ENCODE measurements at places on chromosomes 12 and 14. TPM values are rescaled to one million over a fixed set of nuclear protein-coding genes. Genes with fewer than 3 reads are reported as not detected.

The VRTN gene
- 0.21 TPM for total RNA-seq

GRCh38 chr12:43348221-43348620, 203.8 kb downstream of the ADAMTS20 start:
- H3K27me3 ChIP-seq, result no peaks in the 10 kb centered on the region
- no peaks in the 10 kb centered on the region for H3K36me3 ChIP-seq
- DNase-seq, result no peak
- H3K4me1 ChIP-seq, result no peaks in the 10 kb centered on the region

The USP44 gene
- total RNA-seq, result 4.4 TPM

DNA sequence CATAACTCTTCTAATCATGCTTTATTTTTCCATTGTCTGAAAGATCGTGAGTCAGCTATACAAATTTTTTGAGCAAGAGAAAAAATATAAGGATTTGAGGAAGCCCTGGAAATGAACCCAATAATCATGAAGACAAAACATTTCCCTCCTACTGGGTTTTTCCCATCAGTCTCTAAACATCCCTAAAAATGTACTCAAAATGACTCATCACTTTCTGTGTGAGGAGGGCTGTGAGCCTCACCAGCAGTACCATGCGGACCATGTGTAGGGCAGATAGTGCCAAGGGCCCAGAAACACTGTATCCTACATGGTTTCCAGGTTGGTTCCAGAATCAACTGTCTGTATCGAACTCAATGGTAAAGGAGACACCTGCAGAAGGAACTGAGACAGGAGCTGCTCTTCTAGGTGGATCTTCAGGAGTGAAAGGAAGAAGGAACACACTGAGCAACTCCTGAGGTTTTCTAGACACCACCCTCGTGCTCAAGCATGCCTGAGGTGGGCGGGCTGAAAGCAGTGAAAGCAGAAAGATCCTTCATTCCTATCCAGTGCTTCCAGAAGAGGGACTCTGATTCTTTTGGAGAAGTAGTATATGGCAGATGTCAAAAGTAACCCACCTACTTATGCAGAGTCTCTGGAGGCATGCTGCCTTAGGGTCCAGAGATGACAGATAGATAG, 48.6 kb upstream of the RHOJ start:
- H3K4me1 ChIP-seq, result no peaks in the 10 kb centered on the region
- H3K4me3 ChIP-seq, result no peak overlapping the region
- no peaks in the 10 kb centered on the region for H3K36me3 ChIP-seq
- no peak overlapping the region for H3K27ac ChIP-seq
- H3K27me3 ChIP-seq, result no peaks in the 10 kb centered on the region

- H3K4me3 ChIP-seq, result no peak overlapping the region
- no peak for DNase-seq
- H3K27ac ChIP-seq, result no peak overlapping the region
Observed at GRCh38 chr14:101191721-101192660, 288.5 kb upstream of the RTL1 start.

The IFNG-AS1 gene
- not detected for total RNA-seq

The ACSM4 gene
- total RNA-seq, result not detected

The AQP6 gene
- total RNA-seq, result not detected

GRCh38 chr12:102800565-102800964, 116.5 kb downstream of the PAH start:
- DNase-seq, result no peak
- H3K36me3 ChIP-seq, result no peaks in the 10 kb centered on the region
- no peaks in the 10 kb centered on the region for H3K4me1 ChIP-seq
- no peak overlapping the region for H3K4me3 ChIP-seq
- H3K27ac ChIP-seq, result no peak overlapping the region
- no peaks in the 10 kb centered on the region for H3K27me3 ChIP-seq

DNA sequence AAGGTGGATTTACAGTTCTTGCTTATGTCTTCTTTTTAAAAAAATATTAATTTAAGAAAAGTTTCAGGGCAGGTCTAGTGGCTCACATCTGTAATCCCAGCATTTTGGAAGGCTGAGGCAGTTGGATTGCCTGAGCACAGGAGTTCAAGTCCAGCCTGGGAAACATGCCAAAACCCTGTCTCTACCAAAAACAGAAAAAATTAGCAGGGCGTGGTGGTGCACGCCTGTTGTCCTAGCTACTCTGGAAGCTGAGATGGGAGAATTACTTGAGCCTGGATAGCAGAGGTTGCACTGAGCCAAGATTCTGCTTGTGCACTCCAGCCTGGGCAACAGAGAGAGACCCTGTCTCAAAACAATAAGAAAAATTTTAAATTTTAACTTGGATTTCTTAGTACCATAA, 5.4 kb upstream of the TAS2R46 start:
- peak; percentile 20 for DNase-seq
- H3K27me3 ChIP-seq, result no peaks in the 10 kb centered on the region
- no peak overlapping the region for H3K27ac ChIP-seq
- no peak overlapping the region for H3K4me3 ChIP-seq
- H3K36me3 ChIP-seq, result no peaks in the 10 kb centered on the region

DNA sequence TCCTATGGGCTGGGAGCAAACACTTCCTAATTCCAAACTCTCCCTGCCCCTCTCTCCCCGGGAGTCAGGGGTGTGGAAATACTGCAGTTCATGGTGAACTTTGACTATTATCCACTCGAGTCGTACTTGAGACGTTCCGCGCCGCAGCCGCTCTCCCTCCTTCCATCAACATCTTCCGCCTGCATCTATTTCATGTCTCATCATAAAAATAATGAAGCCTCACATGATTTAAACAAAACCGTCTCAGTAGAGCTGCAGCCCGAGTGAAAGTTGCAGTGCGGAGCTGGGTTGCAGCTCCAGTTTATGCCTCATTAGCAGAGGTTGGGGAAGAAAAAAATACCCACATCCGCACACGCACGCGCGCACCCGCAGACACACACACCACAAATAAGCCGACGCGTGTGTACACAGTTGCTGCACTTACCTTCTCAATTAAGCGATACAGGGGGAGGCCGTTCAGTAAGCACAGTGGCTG, 283 bp downstream of the LMO3 start:
- no peaks in the 10 kb centered on the region for H3K27me3 ChIP-seq
- peak overlapping the region; percentile 49 for H3K4me3 ChIP-seq
- peak overlapping the region; percentile 89 for H3K27ac ChIP-seq

DNA sequence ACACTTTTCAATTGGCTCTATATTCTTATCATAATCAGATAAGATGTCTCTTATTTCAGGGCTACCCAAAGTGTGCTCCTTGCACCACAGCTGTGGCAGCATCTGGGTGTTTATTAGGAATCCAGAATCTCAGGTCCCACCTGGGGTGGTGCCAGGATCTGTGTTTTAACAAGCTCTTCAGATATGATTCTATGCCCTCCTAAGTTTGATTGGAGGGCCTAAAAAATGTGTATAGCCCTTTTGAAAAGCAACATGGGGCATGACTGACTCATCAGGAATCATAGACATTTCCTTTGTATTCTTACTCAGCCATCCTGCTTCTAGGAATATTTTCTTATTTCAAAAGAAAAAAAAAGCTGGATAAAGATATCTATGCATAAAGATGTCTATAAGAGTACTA, 103.1 kb downstream of the HELB start:
- H3K27me3 ChIP-seq, result no peaks in the 10 kb centered on the region
- H3K36me3 ChIP-seq, result no peaks in the 10 kb centered on the region
- no peak overlapping the region for H3K4me3 ChIP-seq
- H3K4me1 ChIP-seq, result no peaks in the 10 kb centered on the region

DNA sequence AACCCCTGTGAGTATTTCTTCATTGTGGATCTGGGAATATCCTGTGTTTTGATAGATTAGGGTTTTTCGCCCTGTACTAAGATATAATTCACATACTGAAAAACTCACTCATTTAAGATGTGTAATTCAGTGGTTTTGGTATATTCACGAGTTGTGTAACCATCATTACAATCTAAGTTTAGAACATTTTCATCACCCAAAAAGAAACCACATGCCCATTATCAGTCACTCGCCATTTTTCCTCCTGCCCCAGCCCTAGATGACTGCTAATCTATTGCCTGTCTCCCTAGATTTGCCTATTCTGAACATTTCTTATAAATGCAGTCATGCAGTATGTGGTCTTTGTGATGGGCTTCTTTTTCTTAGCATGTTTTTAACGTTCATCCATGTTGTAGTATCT, 67.9 kb upstream of the ATF1 start:
- DNase-seq, result no peak
- no peaks in the 10 kb centered on the region for H3K27me3 ChIP-seq
- no peaks in the 10 kb centered on the region for H3K4me1 ChIP-seq
- H3K4me3 ChIP-seq, result no peak overlapping the region

DNA sequence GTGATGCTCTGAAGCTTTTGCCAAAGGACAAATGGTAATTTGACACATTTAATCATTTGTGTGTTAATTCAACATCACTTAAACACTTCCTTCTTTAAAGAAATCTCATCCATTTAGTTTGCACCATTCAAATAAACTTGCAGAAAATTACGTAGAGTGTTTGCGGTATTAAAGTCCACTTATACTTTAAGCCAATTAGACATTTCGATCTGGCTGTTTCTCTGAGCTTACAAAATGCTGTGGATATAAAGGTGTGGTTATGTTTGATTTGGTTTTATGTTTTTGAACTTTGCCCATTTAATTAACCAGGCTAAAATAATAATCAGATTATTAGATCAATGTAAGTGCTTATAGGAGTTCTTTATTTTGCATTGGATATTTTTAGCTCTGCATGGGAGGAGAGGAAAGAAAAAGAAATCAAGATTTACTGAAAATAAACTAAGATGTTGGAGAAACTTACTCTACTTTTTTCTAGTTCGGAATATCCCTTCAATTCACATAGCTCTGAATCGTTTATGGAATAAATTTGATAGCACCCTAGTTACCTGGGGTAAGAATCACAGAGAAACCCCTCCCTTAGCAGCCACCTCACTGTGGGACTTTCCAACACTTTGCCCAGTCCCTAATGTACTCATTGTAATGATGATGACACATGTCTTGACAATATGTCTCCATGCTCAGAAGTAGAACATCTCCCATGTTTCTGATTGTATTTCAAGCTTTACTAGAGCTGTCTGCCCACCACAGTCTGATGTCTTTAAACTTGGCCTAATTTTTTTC, 268.0 kb downstream of the BTG1 start:
- DNase-seq, result no peak
- no peaks in the 10 kb centered on the region for H3K4me1 ChIP-seq
- H3K36me3 ChIP-seq, result no peaks in the 10 kb centered on the region

The IRAK3 gene
- total RNA-seq, result 29.1 TPM

GRCh38 chr12:65327207-65328076, 49.0 kb downstream of the MSRB3 start:
- peak overlapping the region; percentile 56 for H3K27ac ChIP-seq
- no peaks in the 10 kb centered on the region for H3K4me1 ChIP-seq
- no peaks in the 10 kb centered on the region for H3K27me3 ChIP-seq
- no peaks in the 10 kb centered on the region for H3K36me3 ChIP-seq
- H3K4me3 ChIP-seq, result no peak overlapping the region

GRCh38 chr14:22821193-22822015, 6.2 kb upstream of the SLC7A7 start:
- peak overlapping the region; percentile 76 for H3K27ac ChIP-seq
- H3K4me1 ChIP-seq, result no peaks in the 10 kb centered on the region
- H3K27me3 ChIP-seq, result no peaks in the 10 kb centered on the region
- DNase-seq, result no peak
- no peaks in the 10 kb centered on the region for H3K36me3 ChIP-seq
- H3K4me3 ChIP-seq, result no peak overlapping the region

- no peak overlapping the region for H3K27ac ChIP-seq
- H3K36me3 ChIP-seq, result no peaks in the 10 kb centered on the region
- no peaks in the 10 kb centered on the region for H3K4me1 ChIP-seq
- no peak for DNase-seq
Observed at GRCh38 chr14:41642367-41642766, 35.7 kb downstream of the LRFN5 start.

GRCh38 chr12:32390572-32391219, 8.7 kb upstream of the FGD4 start:
- H3K4me3 ChIP-seq, result no peak overlapping the region
- H3K4me1 ChIP-seq, result no peaks in the 10 kb centered on the region
- DNase-seq, result no peak
- no peaks in the 10 kb centered on the region for H3K27me3 ChIP-seq
- H3K36me3 ChIP-seq, result no peaks in the 10 kb centered on the region

- no peak for DNase-seq
- H3K36me3 ChIP-seq, result no peaks in the 10 kb centered on the region
- H3K27ac ChIP-seq, result no peak overlapping the region
- no peak overlapping the region for H3K4me3 ChIP-seq
Observed at GRCh38 chr14:59707778-59708561, 131.4 kb upstream of the CCDC175 start.
